Left kidney (tissue), 8 donors: ENCODE measurements at places on chromosomes 16 and 17.

- DNase-seq: no peak
Observed at GRCh38 chr17:1905190-1905913, 75.5 kb downstream of the RPA1 start.

DNA sequence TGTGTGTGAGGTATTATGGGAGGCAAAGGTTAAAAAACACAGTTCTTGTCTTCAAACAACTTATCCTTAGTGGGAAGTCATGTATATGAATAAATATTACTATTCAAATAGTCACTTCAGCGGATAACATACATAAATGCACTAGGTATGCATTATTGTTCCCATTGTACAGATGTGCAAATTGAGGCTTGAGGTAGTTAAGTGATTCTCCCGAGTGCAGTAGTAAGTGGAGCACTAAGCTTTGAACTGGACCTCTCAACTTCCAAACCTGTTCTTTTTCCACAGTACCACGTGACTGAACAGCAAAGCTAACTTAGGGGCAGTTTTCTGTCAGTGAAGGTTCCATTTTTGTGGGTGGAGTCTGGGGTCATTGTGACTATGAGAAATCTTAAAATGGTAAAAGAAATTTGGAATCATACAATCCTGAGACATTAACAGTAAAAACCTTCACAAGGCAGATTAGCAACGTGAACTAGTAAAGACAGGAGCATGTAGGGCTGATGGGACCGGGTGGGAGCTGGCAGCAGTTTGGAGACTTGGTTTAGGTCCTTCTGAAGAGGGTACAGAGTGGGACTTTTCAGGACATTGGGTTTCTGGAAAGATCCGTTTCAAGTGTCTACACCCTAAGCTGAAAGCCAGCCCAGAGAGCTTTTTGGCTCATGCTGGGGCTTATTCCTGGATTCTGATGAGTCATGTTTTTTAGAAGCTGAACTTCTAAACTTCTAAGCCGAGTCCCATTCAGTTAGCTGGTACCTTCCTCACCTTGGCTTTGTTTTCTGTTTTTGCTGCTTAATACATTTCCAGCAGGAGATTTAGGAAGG lies 204.9 kb downstream of the PRKCA start:
- no peak for DNase-seq

DNA sequence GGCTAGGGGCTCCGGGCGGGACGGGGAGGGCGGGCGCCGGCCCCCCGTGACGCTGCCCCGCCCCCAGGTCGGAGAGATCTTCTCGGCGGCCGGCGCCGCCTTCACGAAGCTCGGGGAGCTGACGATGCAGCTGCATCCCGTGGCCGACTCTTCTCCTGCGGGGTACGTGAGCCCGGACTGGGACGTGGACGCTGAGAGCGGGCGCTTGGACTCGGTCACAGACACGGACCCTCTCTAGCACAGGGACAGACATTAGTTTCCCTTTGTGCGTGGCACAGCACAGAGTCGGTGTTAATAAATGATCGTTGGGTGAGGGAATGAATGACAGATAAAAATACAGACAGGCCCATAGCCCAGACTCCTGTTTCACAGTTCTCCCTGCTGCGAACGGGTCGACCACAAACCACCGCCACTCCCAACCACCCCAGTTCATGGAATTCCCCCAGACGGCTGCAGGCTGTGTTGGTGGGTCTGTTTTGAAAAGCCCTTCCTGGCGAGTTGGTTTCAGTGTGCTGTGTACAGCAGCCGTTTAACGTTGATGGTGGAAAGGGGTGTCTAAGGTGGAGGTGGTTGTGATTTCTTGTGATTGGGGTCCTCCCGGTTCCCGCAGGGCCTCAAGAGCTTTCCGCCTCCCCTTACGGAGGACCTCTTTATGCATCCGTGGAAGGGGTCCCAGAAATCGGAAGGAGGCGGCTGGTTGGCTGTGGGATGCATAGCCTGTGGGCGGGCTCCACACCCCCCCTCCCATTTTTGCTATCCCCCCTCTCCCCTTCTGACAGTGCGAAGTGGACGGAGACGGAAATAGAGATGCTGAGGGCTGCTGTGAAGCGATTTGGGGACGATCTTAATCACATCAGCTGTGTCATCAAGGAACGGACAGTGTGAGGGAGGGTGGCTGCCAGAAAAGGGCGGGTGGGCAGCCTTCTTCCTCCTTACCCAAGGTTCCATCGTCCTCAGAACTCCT lies 2.9 kb downstream of the RNASEK start:
- DNase-seq: no peak

- no peak for DNase-seq
Observed at GRCh38 chr17:49249292-49249794, 18.8 kb upstream of the PHOSPHO1 start.

GRCh38 chr17:81030741-81031565 lies 4.0 kb upstream of the BAIAP2 start:
- DNase-seq: no peak
